ENCODE measurements at places on chromosomes 1 and 21. TPM values are rescaled to one million over a fixed set of nuclear protein-coding genes. Genes with fewer than 3 reads are reported as not detected.
A peak's percentile ranks its signal among the peaks of the same experiment; 100 is the strongest.

- no peak for DNase-seq
Measured at GRCh38 chr21:42562816-42563215, 49.2 kb downstream of the SLC37A1 start.

GRCh38 chr1:35605867-35606182, 32.7 kb downstream of the TFAP2E start:
- DNase-seq: no peak

- no peak for DNase-seq
Measured at GRCh38 chr1:218498056-218498938, 153.2 kb downstream of the TGFB2 start.

DNA sequence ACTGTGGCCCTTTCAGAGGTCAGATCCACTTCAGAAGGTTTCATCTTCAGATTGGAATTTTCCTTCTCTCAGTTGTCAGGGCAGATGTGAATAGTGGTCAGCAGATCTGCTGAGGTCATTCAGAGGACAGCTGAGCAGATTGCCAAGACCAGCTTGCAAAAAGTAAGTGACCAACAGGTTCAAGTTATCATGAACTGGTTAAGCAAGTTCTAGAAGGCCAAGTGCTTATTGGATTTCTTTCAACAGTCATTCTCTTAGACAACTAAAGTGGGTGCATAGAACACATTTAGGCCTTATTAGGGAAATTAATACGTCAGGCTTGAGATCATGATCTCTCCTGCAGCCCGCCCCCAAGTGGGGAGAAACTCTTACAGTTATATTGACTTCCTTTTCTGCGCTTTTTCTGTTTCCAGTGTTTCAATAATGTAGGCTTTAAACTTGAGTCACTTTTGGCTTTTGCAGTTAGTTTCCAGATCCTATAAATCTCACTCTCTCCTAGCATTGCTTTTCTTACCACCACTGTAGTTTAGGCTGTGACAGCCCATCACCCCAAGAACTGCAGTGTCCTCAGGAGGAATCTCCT, 96.4 kb downstream of the C1orf21 start:
- no peak for DNase-seq

DNA sequence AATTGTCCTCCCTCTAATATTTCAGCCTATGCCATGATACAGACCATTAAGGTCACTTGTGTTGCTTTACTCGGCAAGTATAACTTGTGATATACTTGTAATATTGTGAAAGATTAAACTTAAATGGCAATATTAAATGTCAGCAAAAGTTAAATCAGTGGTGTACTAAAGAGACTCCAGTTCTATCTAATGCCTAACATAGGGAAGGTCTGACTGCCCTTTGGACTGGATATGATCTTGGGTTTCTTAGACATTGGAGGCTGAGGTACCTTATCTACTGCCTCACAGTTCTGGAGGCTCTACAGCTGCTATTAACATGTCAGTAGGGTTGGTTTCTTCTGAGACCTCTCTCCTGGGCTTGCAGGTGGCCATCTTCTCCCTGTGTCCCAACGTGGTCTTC, 89.9 kb downstream of the MT1HL1 start:
- DNase-seq: no peak

DNA sequence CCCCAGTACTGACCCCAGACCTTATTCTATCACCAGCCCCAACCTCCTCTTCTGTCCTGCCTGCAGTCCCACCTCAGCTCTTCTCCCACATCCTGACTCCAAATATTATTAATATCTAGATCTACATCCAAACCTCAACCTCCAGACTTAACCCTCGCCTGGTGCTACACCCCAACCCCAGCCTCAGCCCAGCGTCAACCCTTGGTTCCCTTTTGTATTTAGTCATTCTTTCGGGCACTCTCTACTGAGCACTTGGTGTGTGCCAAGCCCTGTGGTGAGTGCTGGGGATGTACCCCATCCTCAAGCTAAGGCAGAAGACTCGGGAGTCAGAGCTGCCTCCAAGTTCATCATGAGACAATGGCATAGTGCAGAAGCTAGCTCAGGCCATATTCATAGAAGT, 1.1 kb downstream of the SHISAL2A start:
- no peak for DNase-seq

- no peak for DNase-seq
Measured at GRCh38 chr1:158153746-158154444, 26.8 kb upstream of the CD1D start.

DNA sequence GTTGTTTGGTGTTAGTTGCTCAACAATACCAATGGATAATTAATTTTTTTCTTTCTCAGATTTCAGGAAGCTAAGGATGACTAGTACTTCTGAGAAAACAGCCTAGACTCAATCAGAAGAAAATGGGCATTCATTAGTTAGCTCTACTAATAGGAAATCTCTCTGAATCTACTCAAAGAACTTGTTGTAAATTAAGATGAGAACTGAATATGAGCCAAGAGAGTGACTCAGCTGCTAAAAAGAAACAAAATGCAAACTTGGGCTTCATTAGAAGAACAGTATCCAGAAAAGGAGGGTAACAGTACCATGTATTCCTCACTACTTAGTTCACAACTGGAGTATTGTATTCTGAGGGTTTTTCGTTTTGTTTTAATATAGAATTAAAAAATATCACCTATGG, 12.5 kb downstream of the FOXJ3 start:
- no peak for DNase-seq

DNA sequence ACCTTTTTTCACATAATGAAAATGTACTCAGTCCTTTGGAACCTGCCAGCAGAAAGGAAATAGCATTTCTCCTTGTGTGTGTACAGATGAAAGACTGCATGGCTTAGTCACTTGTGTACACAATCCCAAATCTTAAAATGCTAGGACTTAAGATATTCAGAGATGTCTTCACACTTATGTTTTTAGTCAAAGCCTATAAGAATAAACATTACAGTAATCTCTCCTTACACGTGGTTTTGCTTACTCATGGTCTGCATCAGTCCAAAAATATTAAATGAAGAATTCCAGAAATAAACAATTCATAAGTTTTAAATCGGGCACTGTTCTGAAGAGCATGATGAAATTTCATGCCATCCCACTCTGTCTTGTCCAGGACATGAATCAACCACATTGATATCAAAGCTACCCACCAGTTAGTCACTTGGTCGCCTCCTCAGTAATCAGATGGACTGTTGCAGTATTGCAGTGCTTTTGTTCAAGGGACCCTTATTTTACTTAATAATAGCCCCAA, 75.7 kb upstream of the RRP15 start:
- DNase-seq: no peak

DNA sequence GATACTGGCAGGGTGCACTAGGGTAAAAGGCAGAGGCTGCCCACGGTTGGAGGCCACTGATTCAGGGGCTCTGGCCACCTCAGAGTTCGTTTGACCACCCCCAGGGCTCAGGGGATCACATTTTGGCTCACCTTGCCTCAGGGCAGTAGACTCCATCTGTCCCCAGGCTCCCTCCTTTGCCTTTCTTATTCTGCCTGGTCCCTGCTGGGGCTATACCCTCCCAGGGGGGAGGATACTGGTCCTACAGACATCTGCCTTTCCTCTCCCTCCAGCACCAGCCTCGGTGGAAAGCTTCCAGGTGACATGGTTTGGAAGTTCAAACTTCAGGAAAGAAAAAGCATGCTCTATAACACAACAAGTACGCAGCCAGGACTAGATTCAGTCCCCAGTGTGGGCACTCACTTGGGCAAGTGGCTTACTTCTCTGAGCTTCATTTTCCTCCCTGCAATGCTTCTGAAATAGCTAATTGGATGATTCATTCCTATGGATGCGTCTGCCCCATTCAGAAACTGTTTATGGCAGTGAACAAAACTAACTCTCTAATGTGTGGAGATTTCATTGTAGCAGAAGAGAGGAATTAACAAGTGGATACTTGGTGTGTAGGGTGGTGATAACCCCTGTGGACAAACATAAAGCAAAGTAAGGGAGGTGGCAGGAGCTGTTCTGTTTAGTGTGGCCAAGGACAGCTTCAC, 154.8 kb downstream of the TRABD2B start:
- no peak for DNase-seq

DNA sequence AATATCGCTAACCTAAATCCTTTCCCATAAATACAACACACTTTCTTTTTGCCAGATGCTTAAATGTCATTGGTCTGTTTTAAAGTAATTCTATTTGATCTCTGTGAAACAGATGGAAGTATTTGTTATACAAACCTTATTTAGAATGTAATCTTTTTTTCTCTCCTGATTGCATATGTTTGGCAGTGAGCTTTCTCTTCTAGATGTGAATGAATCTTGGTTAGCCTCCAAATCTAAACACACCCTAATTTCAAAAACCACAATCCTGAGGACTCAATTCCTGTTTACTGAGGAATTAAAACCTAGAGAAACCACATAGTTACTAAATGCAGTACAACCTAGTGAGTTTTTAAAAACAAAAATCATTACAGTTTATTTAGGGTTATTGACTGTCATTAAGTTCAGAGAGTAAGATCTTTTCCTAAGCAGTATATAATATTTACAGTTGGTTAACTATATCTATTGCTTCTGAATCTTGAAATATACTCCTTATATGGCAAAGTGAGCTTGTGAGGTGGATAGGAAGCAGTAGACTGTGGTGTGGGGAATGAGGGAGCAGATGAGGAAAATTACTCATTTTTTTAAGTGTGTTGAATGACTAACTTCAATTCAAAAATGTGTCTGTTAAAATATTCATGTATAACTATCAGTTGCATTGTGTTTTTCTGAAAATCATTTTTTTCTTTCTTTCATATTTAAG, 218.7 kb downstream of the FMN2 start:
- DNase-seq: no peak

DNA sequence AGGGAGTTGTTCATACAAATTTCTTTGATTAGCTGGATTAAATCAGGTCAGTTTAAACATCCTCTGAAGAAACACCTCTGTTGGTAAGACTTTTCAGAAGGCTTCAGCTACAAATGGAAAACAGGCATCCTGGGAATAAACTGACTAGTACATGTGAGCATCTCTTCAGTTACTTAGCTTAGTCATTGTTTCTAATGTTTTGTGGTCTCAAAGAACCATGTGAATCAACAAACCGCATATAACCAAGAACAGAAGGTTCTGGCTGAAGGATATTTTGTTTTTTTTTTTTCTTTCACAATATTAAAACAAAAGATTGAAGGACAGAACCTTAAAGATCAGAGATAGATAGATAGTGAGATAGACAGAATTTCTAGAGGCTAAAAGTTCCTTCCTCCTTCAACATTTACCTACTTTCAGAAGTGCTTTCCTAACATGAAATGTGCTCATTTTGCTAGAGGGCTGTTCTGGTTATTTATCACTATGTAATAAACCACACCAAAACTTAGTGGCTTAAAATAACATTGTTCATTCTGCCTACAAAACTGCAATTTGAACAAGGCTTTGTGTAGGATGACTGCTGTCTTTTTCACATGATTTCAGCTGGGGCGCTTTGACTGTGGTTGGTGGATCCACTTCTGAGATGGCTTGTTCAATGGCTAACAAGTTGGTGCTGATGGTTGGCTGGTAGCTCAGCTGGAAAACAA, 119.8 kb upstream of the PTGFR start:
- DNase-seq: no peak

GRCh38 chr1:204282761-204283221, 69.0 kb upstream of the GOLT1A start:
- no peak for DNase-seq

GRCh38 chr1:234309243-234309597, 64.0 kb upstream of the COA6 start:
- DNase-seq: no peak

DNA sequence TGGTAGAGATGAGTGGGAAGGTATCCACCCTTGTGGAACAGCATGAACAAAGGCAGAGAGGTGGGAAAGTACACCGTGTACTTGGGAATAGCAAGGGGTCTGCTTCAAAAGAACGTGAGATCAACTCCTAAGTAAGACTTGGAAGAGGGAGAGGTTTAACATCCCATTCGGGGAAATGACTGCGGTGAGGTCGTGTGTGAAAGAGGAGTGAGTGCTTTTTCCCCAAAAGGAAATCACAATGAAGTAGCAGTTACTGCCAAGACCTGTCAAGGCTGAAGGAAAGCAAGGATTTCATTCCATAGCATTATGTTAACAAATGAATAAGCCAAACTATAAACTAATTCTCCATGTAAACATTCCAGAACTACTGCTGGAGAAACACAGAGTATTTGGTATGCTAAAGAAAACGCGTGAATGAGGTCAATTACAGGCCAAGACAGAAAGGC, 20.0 kb upstream of the SYDE2 start:
- DNase-seq: no peak

DNA sequence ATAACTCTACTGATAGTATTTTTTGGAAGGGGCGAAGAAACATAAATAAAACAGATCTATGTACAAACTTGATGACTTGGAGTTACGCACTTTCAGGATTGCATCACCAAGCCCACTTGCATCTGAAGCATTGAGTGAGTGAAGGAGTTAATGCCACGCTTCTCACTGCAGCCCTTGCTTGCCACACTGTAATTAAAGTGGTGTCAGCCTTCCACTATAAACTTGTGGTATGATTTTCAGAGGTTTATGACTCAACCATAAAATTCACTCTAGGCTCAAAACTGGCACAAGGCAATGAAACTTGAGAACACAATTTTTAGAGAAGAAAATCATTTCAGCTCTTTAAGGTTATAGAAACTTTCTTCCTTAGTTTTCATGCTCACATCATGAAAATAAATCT, 93.9 kb upstream of the PRMT6 start:
- no peak for DNase-seq

GRCh38 chr1:30111431-30111830, 612.0 kb downstream of the MATN1 start:
- DNase-seq: peak; percentile 82

Gene NPHS2
- total RNA-seq: not detected

Gene C1orf94
- total RNA-seq: 5.3 TPM

Gene RUNX3
- total RNA-seq: 0.12 TPM

Gene GTF2B
- 22.7 TPM for total RNA-seq

Gene GFI1
- not detected for total RNA-seq

Gene KCND3
- 0.10 TPM for total RNA-seq

Gene PDE4DIP
- 26.8 TPM for total RNA-seq

Gene OR10J1
- total RNA-seq: not detected

Gene HCRTR1
- not detected for total RNA-seq
